Foreskin keratinocyte (primary cell): ENCODE measurements at places on chromosomes 2 and 18. TPM values are rescaled to one million over a fixed set of nuclear protein-coding genes. Genes with fewer than 3 reads are reported as not detected.

The CD8A gene
- 0.07 TPM in 2 replicates for total RNA-seq

GRCh38 chr18:36375118-36375517 is 77.6 kb downstream of the FHOD3 start:
- DNase-seq = no peak

The VIT gene
- total RNA-seq = not detected in 2 replicates

- DNase-seq = no peak
These were observed 181.5 kb downstream of the NAPG start for GRCh38 chr18:10707294-10707693.

- no peak for DNase-seq
These were observed 1.6 kb downstream of the AGXT start for GRCh38 chr2:240869956-240870875.
